NCI-H2171 (cell line): ENCODE measurements at places on chromosomes 5 and 9.
A peak's percentile ranks its signal among the peaks of the same experiment; 100 is the strongest.

GRCh38 chr9:122217640-122218039 lies 11.1 kb downstream of the LHX6 start:
- DNase-seq, result no peak

DNA sequence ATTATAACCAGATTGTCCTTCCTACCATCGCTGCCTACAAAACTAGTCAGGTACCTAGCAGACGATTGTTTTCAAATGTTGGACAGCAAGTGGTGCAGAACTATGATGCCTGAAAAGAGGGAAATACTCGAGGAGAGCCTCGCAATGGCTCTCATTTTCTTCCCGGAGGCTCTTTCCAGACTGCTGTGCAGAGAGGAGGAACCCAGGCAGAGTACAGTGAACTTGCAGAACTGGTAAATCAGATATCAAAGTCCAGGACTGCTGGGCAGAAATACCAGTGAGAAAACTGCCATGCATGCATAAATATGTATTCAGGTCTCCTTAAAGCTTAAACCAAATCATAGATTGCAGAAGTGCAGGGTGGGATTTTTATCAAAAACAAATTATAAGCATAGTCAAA lies 26.4 kb upstream of the UGT3A1 start:
- DNase-seq, result no peak

DNA sequence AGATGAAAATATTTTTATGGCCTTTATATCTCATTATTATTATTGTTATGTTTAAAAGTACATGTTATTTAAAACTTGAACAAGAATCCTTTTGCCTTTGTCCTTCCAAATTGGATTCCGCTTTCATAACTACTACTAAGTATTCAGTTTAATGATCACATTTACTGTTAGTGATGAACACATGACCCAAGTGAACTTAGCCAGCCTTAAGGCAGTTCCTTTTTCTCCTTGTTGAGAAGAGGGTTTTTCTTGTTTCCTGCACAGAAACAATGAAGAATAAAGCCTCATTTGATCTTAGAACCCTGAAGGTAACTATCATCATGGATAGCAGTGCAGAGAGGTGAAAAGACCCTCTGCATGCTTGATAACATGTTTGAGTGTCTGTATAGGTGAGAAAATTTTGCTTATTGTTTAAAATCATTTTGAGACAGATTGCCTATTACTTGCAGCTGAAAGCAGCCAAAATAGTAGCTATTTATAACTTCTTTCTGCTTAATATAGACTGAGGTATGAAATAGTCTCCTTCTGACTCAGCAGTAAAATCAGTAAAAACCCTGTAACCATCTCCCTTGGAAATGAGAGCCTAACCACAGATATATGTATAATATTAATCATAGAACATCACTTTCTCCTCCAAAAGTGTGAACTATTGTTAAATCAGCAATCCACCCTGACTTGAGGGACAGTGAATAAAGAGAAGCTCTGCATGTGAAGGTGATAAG lies 266.2 kb downstream of the SPATA31D1 start:
- DNase-seq, result no peak

DNA sequence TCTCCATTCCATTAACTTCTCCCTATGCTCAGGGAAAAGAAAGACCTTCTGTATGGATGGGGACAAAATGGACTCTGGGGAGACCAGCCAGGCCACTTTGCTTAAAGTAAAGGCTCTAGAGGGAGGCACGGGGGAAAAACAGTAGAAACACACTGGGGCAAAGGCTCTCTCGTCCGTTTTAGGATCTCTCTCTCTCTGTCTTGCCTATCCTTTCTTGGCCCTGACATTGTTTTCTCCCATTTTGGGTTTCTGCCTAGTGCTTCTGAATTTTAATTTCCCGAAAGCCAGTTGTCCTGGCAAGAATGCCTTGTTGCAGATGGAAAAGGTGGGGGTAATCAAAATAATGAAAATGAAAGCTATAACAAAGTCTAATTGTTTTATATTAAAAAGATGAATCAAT lies 28.2 kb downstream of the NMUR2 start:
- no peak for DNase-seq

- DNase-seq, result no peak
Measured at GRCh38 chr9:136235709-136236455, 9.7 kb downstream of the QSOX2 start.

GRCh38 chr9:126131066-126132010 lies 195.3 kb upstream of the MVB12B start:
- no peak for DNase-seq

DNA sequence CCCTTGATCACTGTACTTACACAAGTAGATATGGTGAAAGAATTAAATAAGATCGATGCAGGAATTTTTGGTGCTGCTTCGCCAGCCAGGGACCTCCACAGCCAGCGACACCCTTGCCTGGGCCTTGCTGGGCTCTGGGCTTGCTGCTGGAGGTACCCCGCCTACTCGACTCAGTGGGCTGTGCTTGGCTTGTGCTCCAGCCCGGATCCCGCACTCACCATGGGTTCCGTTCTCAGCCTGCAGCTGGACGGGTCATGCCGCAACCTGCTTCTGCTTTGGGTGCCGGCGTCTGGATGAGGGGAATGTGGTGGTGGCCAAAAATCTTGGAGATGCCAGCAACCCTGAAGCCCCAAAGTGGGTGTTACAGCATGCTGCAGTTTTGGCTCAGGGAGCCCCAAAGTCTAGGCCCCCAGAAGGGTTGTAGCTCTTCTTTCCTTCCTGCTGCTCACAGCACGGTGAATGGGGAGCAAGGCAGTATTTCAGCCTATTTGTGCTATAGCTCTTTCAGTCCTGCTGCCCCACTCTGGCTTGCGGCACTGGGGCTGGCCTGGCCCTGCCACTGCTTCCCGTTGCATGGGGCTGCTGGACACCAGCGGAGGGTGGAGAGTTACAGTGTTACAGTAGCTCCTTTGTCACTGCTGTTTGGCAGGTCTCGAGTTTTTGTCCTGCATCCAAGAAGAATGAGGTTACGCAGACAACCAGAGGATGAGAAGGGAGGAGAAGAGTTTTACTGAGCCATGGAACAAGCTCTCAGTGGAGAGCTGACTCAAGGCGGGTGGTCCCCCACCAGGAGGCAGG lies 48.0 kb downstream of the TARS1 start:
- no peak for DNase-seq

DNA sequence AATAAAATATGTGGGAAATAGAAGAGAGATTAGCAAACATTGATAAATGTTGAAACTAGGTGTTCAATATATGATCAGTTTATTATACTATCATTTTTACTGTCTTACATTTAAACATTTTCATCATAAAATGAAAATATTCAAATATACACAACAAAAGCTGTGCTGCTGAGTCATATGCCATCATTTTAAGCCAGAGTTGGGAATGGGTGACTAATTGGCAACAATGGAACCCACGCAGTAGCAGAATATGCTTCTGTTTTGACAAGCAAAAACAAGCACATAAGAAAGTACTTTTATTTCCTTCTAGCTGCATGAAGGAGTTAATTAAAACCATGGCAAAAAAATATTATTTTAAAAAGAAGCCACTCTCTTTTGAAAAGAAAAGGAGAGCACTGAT lies 340.0 kb upstream of the EDIL3 start:
- no peak for DNase-seq

GRCh38 chr5:100452126-100452525 lies 83.0 kb upstream of the FAM174A start:
- no peak for DNase-seq

DNA sequence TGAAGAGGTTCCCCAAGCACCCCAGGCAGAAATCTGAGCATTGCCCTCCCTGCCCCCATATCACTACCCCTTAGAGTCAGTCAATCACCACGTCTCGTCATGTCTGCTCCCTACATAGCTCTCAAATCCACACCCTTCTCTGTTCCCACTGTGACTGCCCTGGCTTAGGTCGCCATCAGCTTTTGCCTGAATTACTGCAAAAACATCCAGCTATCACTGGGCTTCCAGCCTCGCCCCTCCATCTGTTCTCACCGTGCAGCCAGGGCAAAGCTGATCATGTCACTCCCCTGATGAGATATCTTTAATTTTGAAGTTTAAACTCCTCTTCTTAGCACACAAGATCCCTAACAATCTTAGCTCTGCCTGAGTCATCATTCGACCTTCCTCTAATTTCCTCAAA lies 89.6 kb upstream of the TBC1D2 start:
- DNase-seq, result no peak

DNA sequence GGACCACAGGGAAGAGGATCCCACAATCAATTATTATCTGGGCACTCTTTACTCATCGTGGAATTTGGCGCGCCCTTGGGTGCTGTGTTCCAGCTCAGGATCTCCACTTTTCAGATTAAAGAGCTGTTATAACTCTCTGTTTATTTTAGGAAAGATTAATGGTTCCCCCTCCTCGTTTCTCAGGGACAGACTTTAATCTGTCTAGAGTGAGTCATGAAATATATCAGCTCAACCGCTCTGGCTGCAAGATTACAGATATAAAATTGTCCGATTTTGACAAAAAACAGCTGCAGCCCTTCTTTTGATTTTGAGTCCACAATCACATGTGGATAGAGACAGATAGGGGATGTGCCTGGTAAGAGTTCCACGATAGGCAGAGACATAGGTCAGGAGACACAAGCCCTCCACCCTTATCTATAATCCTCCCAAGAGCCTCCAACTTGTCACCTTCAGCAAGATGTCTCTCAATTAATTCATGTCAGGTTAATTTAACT lies 77.6 kb upstream of the ANKRD55 start:
- DNase-seq, result no peak

GRCh38 chr5:5421149-5421960 lies 1.1 kb upstream of the ICE1 start:
- no peak for DNase-seq

DNA sequence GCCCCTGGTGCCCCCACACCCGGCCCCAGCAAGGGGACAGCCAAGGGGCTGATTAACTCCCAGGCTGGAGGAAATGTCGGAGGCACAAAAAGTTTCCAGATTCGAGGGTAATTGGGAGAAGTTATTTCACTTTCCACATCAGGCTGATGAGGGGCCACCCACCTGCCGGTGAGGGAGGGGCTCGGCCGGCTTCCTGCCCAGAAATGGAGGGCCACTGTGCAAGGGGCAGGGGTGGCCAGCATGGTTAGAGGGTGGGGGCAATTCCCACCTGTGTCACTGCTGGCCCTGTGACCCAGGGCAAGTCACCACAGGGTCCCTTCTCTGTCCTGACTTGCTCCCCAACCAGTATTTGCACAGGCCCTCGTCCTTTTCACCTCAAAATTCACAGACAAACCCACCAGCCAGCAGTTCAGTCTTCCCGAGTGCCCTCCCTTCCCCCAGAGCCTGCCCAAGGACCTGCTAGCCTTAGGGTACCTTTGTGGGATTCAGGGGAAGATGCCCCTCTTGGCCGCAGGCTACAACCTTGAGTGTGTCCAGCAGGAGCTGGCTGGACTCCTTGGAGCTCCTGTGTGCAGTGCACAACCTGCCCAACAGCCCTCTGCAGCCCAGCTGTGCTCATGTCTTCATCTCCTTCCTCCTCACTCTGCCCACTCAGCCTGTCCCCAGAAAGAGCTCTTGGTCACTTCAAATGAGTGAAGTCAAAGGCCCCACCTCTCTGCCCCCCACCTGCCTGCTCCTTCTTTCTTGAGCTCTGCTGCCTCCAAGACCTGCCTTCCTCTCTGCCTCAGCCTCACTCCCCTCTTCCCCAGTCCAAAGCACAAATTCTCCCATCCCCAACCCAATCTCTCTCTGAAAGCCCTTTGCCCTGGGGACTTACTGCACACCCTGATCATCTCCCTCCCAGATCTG lies 130.5 kb downstream of the BARX1 start:
- DNase-seq, result no peak

- no peak for DNase-seq
Measured at GRCh38 chr9:18824095-18824666, 208.8 kb downstream of the SAXO1 start.

DNA sequence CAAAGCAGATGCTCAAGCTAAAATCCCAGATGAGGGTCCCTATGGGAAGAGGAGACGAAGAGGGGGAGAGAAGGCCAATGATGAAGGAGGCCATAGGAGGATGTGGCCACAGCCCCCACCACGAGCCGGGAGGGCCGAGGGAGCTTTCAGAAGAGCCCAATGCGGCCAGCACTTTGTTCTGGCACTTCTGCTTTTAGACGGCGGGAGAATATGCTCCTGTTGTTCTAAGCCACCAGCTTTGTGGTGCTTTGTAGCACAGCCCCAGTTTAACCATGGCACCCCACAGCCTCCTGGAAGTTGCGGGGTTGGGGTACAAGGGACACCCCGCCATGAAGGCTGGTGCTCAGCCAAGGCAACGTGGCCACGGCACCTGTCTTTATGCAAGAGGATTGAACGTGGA lies 33.4 kb downstream of the LPCAT1 start:
- no peak for DNase-seq

DNA sequence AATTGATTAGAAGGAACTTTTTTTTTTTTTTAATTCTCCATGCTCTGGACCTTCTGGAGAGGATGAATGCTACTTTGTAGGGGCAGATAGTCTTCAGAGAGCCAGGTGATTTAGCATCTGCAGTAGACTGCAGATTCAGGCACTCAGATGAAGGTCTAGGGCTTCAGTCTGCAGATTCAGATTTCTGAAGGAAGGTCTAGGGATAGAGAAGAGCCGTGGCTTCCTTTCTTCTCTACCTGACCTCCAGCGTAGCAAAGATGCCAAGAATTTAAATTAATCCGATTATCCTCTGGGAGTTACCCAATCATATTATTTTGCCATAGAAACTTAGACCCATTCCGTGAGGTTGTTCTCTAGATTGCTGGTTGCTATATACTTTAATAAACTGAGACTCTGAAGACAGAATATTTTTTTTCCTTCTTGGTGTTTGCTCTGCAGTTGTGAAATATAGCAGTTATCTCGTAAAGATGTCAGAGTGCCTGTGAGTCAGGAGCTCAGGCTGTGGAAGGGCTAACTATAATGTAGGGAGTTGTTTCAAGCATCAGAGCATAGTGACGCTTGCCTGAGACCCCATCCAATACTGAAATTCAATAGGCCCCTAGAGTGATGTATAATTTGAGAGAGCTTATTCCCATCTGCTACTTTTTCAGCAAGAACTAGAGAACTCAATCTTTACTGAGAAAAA lies 132.7 kb upstream of the SLC12A2 start:
- peak; percentile 40 for DNase-seq
